ENCODE measurements at places on chromosomes 11 and 22.

DNA sequence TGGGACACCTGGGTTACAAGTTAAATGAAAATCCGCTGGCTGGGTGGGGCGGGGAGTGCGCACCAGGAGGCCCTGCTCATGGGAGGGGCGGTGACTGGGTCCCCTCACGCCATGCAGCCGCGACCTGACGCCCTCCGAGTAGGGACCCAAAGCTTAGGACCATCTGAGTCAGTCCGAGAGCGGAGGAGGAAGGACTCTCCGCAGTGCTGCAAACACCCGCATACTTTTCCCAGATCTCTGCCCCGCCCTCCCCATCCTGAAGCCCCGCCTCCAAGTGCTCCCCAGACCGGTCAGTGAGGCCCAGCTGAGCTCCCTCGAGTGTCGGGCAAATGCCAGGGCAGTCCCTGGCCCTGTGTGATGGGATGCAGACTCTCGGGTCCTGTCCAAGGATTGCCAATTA, 6.6 kb upstream of the FLI1 start:
- DNase-seq = no peak

- DNase-seq = no peak
Measured at GRCh38 chr11:9851366-9851765, 187.5 kb downstream of the SWAP70 start.

GRCh38 chr11:45110562-45110961, 35.9 kb upstream of the PRDM11 start:
- DNase-seq = peak; percentile 77

GRCh38 chr11:60477035-60477445, 15.5 kb upstream of the MS4A12 start:
- DNase-seq = no peak

GRCh38 chr11:59765068-59765735, 10.0 kb downstream of the STX3 start:
- DNase-seq = no peak

GRCh38 chr22:50144005-50144614, 26.4 kb upstream of the PANX2 start:
- DNase-seq = no peak

DNA sequence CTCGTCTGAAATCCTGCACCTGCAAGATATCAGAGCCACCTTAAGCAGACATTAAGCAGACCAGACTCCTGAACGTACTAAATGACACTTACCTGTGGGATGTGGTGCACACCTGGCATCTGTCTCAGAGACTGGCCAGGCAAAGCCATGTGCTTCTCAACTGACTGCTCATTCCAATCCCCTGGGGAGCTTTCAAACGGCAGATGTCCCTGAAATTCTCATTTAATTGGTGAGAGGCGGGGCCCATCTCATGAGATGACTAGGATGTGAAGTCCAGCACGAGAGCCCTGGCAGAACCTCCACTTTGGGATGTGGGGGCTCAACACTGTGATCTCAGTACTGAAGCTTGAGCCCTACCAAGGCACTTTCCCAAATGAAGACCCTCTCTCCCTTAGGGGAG, 84.9 kb upstream of the HMGXB4 start:
- DNase-seq = no peak

Data from CD4-positive, alpha-beta T cell treated with Interleukin-21 for 1 hour (primary cell).